ENCODE measurements at places on chromosomes 7 and 10. TPM values are rescaled to one million over a fixed set of nuclear protein-coding genes. Genes with fewer than 3 reads are reported as not detected.

The SLC29A4 gene
- 0.99 TPM for total RNA-seq

The ZFYVE27 gene
- 18.8 TPM for total RNA-seq

The UCMA gene
- not detected for total RNA-seq

The SEMA3A gene
- total RNA-seq, result 56.7 TPM

The VGF gene
- total RNA-seq, result not detected

All from lung microvascular endothelial cell (primary cell).